Dorsolateral prefrontal cortex (tissue), 122 donors: ENCODE measurements at places on chromosomes 1 and 21.

DNA sequence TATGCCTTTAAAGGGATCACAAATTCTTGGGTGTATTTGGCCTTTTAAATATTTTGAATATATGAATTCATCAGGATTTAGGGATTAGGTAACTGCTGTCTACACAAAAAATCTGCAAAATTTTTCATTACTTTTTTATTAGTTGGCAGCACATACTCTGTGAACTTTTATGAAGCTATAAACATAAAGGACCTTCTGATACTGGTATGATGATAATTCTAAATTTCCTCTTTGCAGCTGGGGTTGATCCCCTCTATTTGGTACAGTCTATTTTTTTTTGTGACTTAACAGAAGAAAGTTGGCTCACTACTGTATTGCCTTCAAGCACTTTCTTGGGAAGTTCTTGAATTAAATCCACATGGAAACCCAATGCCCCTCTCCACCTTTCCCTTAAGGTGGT is 416.1 kb downstream of the LMO4 start:
- DNase-seq, result no peak

DNA sequence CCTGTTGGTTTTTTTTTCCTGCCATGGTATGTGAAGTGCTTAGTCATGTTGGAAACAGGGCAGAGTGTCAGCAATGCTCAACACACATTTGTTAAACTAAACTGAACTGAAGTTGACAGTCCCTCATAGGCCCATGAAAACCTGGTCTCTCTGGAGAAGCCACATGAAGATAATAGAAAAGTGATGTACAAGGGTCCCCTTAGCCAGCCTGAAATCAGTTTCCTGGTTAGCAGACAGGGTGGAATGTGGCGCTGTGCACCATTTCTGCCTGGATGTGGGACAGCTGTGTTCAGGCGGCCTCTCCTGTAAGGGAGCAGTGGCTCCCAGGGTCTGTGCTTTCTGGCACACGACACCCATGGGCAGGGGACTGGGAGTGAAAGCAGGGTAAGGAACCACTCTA is 9.9 kb upstream of the CHI3L1 start:
- DNase-seq, result no peak

DNA sequence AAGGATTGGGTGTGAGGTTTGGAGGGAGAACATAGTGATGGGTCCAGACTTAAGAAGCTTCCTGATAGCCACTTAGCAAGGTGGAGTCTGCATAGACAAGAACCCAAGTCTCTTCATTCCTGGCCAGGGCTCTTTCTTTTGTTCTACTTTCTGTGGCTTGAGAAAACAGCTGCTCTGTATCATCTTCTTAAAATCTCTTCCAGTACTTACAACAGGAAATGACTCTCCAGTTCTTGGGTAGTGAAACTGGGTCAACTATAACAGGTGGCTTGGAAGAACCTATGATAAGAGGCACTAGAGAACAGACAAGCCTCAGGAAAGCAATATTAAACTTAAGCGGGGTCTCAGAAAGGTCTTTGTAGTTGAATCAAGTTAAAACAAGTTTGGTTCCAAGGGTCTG is 148.1 kb upstream of the USP24 start:
- no peak for DNase-seq

GRCh38 chr1:240824238-240824637 is 212.3 kb upstream of the GREM2 start:
- DNase-seq, result no peak

DNA sequence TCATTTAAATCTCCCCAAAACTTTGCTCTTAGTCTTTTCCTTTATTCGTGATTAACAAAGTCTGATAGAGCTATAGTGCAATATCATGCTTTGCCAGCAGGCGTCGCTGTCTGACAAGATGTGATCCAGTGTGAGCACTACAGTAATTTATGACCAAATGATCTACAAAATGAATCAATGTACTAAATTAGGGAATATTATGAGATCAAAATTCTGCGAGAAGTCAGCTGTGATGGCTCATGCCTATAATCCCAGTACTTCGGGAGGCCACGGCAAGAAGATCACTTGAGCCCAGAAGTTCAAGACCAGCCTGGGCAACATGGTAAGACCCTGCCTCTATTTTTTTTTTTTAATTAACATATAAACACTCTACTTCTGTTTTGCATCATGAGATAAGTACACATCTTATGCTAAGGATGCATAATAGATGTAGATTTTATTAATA is 3.6 kb upstream of the SPSB1 start:
- DNase-seq, result no peak
